ENCODE measurements at places on chromosomes 5 and 9. TPM values are rescaled to one million over a fixed set of nuclear protein-coding genes. Genes with fewer than 3 reads are reported as not detected.
A peak's percentile ranks its signal among the peaks of the same experiment; 100 is the strongest.

GRCh38 chr9:96026655-96027213 lies 151.2 kb downstream of the ERCC6L2 start:
- ATAC-seq, result no peak

- ATAC-seq, result no peak
Measured at GRCh38 chr9:36101916-36102741, 34.4 kb upstream of the GLIPR2 start.

The PRR16 gene
- not detected for total RNA-seq

DNA sequence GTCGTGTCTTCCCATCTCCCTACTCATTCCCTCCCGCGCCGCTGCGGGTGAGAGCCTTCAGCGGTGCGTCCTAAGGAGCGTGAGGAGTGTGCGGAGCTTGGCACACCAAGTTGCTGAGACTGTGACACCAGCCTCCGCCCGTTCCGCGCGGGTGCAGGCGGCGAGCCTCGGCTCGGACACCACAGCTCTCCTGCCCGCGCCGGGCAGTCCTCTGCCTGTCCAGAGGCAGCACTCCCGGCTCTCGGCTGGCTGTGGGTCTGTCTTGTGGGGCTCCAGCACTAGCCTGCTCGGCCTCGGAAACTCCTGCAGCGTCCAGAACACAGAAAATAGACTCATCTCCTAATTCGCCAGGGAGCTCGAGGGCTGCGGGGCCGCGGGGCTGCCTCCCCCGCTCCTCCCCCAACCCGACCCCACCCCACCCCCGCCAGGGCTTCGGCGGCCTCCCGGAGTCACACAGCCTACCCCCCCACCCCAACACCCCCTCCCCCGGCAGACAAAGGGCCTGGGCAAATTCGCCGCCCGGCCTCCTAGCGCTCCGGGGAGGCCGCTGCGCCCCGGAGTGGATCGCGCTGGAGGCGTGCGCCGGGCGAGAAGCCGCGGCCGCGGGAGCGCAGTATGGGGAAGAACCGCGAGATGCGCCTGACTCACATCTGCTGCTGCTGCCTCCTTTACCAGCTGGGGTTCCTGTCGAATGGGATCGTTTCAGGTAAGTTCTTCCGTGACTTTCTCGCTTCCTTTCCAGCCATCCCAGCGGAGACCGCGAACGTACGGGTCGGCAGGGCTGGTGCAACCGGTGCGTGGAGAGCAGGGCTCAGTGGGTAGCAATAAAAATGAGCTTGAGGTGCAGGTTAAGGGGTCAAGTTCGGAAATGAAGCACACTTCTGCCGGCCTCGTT lies at the start of gene ADAMTS19:
ADAMTS19 (plus strand) TSS at position 522 of the 895 bp plus-strand sequence; CDS start at position 616, 94 bp downstream.
- peak; percentile 48 for ATAC-seq

- no peak for ATAC-seq
Measured at GRCh38 chr9:26802921-26803320, 89.7 kb downstream of the CAAP1 start.

The PLAC8L1 gene
- 0.69 TPM for total RNA-seq

DNA sequence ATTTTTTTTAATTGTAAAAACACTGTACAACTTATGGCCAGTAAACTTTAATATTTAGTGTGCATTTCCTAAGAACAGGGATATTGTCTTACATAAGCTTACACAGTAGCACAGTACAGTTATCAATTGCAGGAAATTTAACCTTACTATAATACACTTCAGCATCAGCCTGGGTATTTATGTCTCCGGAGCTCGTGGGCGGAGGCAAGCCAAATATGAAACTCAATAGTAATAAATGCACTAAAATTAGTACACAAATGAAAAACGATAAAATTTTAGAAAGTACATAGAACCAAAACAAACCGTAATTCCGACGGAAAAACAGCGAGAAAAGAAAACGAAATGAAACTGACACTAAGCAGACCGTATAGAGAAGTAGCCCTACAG lies 91.2 kb downstream of the ANXA2R start:
- ATAC-seq, result no peak

DNA sequence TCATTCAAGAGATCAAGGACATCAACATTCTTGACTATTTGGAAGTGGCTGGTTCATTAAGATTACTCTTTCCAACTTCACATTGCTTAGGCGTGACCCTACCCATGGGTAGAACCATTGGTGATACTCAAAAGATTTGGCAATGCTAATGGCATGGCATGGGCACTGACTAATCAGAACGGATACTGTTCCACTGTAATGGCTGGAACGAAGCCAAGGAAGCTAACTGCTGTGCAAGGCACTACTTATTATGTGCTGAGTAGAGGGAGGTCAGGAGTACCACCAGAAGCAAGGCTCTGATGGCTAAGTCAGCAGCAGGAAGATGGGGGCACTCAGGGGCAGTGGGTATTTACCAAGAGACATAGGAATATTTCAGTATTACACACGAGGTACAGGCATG lies 31.9 kb downstream of the GNA14 start:
- ATAC-seq, result no peak

DNA sequence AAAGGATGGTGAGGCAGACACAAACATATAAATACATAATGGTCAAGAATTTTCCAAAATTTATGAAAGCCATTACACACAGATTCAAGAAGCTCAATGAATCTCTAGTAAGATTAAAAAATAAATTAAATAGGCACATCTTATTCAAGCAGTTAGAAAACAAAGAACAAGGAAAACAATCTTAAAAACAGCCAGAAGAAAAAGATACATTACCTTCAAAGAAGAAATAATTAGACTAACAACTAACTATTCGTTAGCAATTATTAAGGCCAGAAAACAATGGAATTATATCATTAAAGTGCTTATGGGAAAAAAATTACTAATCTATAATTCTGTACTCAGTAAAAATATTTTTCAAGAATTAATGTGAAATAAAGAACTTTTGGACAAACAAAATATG lies 593.1 kb downstream of the EBF1 start:
- no peak for ATAC-seq

The FBXW5 gene
- total RNA-seq, result 99.2 TPM

DNA sequence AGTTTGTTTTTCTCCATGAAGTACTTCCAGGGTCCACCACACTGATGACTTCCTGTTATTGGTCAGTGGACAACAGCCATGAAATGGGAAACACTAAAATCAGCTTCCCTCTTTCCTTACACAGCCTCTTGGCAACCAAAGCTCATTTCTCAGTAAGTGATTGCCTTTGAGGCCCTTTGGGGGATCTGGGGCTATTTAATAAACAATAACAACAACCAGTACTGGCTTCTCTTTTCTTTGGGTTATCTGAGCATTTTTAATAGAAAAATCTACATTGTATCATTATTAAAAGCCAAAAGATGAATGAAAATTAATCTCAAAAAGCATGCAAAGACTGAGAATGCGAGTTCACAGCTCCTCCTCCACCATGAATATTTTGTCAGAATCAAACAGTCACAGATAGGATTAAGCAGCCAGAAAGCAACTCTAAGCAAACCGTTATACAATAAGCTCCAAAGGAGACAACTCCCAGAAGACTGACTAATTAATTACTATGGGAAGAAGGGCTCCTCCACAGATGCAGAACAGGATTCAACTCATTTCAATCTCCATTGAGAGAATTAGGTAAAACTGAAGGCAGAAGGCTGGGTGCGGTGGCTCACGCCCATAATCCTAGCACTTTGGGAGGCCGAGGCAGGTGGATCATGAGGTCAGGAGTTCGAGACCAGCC lies 68.3 kb downstream of the SERINC5 start:
- ATAC-seq, result no peak

DNA sequence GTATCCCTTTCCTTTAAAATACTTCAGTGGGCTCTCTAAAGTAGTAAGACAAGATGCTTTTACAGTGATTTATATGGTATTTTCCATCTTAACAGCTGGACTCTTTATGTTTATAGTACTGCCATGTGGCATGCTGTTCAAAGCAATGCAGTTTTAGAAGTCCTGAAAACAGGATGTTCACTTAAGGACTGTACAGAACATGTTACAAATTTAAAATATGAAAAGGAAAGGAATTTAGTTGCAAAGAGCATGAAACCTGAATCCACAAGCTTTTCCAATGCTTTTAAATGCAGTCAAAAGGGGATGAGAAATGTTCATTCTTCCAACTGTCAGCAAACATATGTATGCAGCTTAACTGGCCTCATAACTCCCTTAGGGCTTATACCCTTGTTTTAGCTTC lies 580.2 kb downstream of the EFNA5 start:
- ATAC-seq, result no peak

DNA sequence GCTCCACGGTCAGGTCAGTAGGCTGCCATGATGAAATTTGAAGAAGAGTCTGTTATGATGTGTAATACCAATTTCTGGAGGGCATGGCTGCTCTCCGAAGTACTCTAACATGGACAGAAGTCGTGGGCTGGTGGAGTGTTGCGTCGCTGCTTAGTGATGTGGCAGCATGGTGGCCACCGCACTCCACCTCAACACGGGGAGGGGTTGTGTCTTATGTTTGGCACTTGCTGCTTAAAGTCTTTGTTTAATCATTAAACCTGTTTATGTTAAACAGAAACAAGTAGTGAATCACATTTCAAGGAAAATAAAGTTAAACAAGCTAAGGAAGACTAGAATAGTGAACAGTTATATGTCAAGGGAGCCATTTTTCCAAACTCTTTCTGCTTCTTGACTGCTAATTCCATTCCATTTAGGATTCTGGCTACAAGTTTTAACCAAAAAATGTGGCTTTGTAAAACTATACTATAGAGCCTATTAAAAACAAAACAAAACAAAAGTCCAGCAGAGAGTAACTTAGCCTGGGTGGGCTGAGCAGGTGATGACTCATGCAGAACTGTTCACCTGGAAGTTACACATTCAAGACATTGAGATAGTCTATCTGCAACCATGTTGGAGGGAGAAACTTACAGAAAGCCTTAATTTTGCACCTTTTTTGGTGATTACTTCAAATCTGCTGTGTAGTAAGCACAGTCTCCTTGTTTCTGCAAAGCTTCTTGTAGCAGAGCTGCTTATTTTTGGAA lies 9.5 kb downstream of the HABP4 start:
- no peak for ATAC-seq

The TLE1 gene
- 0.97 TPM for total RNA-seq

The NTRK2 gene
- 9.9 TPM for total RNA-seq

GRCh38 chr5:178106556-178107239 lies 6.6 kb upstream of the N4BP3 start:
- ATAC-seq, result peak; percentile 24

- no peak for ATAC-seq
Measured at GRCh38 chr5:168837852-168838251, 258.7 kb upstream of the PANK3 start.

DNA sequence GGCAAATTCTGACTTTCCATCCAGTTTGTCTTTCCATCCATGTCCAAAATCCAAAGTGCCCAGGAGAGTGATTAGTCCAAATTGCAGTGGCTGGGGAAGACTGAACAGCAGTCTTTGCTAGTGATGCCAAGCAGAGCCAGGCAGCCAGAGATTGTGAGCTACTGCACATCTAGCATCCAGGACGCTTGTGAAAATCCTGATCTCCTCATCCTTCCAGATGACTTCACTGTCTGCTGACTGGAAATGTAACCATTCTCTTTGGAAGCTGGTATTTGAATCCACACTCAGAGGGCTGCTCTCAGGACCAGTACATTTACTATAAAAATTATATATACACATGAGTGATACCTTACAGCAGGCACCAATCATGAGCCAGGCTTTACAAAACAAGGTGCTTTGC lies 49.6 kb downstream of the MACROH2A1 start:
- ATAC-seq, result no peak

The PPP3R2 gene
- total RNA-seq, result not detected

The RANBP17 gene
- total RNA-seq, result not detected

GRCh38 chr9:38254151-38254550 lies 138.4 kb upstream of the ALDH1B1 start:
- ATAC-seq, result no peak

The IL13 gene
- total RNA-seq, result 2.4 TPM

Data from activated T-helper 17 cell treated with anti-CD3 and anti-CD28 coated beads, Interleukin-2, amount 50 U/mL, for 72 hours (primary cell).